Activated CD4-positive, alpha-beta memory T cell treated with anti-CD3 and anti-CD28 coated beads for 36 hours (primary cell): ENCODE measurements at places on chromosomes 1 and 21. TPM values are rescaled to one million over a fixed set of nuclear protein-coding genes. Genes with fewer than 3 reads are reported as not detected.

Gene ASCL5
- not detected for total RNA-seq

Gene CREG1
- total RNA-seq: 14.6 TPM

Gene OR2G6
- total RNA-seq: not detected

Gene SLC35F3
- total RNA-seq: 0.59 TPM

Gene ZC3H12A
- total RNA-seq: 40.8 TPM

Gene C4BPA
- total RNA-seq: not detected

Gene ZNF593OS
- not detected for total RNA-seq

Gene F13B
- not detected for total RNA-seq

GRCh38 chr1:94079080-94079940 is 41.6 kb downstream of the ABCA4 start:
- DNase-seq: no peak
- no peaks in the 10 kb centered on the region for H3K4me1 ChIP-seq
- H3K27ac ChIP-seq: no peak overlapping the region
- peaks cover 9% of the 10 kb centered on the region for H3K27me3 ChIP-seq

DNA sequence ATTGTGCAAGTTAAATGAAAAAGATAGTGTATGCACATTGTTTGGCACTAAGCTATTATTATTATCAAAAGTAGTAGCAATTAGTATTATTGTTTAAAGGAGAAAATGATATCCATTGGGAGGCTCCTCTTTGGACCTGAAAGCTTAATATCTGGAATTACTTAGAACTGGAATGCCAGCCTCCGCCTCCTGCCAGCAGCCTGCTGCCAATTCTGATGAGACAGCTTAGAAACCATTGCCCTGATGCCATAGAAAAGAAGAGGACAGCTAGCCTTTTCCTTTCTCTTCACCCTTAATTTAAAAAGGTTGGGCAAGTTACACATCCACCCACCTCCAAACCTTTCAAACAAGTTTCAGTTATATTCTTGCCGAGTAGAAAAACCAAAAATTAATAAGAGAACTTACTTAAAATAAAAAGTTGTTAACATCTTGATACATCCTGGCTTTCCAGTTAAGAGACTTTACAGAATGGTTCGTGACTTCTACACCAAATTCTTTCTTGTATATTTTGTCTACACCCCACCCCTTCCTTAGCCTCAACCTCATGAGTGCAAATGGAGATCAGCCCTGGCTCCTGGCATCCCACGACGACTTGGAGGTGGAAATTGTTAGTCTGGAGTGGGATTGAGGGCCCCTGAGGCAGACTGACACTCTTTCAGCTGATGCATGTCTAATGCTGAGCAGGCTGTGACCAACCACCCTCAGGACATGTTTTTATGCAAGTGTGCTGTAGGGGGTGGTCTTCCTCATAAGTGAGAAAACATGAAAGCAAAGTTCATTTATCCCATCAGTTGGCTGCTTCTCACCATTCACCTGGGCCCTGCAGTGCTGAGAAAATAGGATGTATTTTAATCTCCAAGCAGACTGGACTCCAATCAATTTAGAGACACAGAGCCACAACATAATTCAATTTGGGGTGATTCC is 120.6 kb downstream of the KCNJ15 start:
- no peaks in the 10 kb centered on the region for H3K36me3 ChIP-seq
- H3K27ac ChIP-seq: no peak overlapping the region
- no peak overlapping the region for H3K4me3 ChIP-seq

DNA sequence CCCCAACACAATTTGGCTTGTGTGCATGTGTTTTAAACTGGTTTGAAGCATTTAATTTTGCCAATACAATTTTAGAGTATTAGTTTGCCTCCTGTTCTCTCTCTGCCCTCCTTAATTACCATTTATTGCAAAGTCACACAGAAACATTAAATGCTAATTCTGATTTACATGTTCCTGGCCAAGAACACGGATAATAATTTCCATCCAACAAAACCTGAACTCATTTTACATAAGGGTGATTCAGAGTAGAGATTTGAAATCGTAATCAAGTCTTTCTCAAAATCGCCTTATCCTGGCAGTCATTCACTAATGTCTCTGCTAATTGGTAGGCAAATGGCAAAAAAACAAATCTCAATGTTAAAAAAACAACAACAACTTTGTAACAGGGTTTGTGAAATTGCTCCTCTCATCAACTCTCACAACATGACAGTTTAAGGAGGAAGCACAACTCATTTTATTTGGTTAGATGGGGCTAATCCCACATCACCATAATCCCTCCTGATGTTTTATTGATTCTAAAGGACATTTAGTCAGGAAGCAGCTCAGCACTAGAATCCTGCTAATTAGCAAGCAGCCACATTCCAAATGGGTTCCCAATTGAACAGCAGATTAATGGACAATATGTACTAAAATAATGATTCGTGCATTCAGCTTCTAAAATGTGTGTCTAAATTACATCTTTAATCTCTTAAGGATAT is 55.9 kb downstream of the C1orf87 start:
- no peaks in the 10 kb centered on the region for H3K36me3 ChIP-seq
- H3K27ac ChIP-seq: no peak overlapping the region
- DNase-seq: no peak
- no peaks in the 10 kb centered on the region for H3K4me1 ChIP-seq
- H3K4me3 ChIP-seq: no peak overlapping the region
- peaks cover 5% of the 10 kb centered on the region for H3K27me3 ChIP-seq

- no peak for DNase-seq
- peaks cover 49% of the 10 kb centered on the region for H3K4me1 ChIP-seq
- no peak overlapping the region for H3K4me3 ChIP-seq
- H3K36me3 ChIP-seq: peaks cover 29% of the 10 kb centered on the region
- no peaks in the 10 kb centered on the region for H3K27me3 ChIP-seq
Observed at GRCh38 chr1:160209321-160210046, 4.3 kb downstream of the PEA15 start.

DNA sequence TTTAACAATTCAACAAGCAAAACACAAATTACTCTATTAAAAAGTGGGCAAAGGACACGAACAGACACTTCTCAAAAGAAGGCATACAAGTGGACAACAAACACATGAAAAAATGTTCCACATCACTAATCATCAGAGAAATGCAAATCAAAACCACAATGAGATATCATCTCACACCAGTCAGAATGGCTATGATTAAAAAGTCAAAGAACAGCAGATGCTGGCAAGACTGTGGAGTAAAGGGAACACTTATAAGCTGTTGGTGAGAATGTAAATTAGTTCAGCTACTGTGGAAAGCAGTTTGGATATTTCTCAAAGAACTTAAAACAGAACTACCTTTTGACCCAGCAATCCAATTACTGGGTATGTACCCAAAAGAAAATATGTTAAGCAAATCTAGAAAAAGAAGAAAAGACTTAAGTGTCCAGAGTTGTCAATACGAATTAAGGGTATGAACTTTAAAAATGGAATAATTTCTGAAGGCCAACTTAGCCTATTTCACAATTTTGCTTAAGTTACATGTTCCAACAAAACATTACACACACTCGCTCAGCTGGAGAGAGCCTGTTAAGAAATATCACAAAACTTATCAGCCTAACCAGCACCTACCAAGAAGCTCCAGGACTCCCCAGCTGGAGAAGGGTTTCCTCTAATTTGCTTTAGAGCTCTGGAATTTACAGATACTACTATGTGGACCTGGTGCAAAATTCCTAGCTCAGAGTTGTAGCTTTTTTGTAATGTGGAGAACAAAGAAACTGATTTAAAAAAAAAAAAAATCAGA is 232.1 kb downstream of the DUSP10 start:
- H3K36me3 ChIP-seq: peaks cover 13% of the 10 kb centered on the region
- peaks cover 10% of the 10 kb centered on the region for H3K27me3 ChIP-seq
- no peak overlapping the region for H3K27ac ChIP-seq
- H3K4me3 ChIP-seq: no peak overlapping the region
- no peak for DNase-seq

DNA sequence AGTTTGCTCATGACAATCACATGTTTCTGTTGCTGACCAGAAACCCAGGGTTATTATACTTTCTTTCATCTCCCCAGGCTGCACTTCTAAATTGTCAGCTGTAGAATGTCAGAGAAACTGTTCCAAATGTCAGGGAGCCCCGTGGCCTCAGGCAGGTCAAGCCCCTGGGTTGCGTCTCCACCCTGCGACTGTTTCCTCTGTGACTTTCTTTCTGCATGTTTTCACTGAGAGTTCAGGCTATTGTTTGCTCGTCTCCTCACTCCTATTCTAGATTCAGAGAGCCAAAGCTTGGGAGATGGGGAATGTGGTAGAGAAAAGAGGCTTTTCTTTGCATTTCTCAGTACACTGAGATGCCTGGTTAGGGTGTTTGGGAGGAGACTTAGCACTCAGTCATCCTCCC is 97.4 kb downstream of the CENPF start:
- DNase-seq: no peak
- no peaks in the 10 kb centered on the region for H3K36me3 ChIP-seq
- no peak overlapping the region for H3K4me3 ChIP-seq
- peaks cover 1% of the 10 kb centered on the region for H3K27me3 ChIP-seq

DNA sequence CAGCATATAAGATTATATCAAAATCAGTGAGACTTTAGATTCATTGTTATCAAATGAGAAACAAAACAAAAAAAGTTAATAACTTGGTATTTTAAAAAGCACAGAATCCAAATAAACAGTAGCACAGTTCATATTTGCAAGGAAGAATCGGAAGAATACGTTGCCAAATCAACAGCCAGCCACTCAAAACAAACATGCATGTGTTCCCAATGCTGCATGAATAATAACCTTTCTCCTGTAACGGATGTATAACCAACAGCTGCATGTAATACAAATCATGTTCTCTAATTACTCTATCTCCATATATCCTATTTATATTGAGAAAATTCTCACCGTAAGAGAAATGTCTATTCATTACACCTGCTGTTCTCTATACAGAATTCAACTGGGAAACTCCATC is 98.9 kb upstream of the FOXD3 start:
- peaks cover 2% of the 10 kb centered on the region for H3K27me3 ChIP-seq
- no peak overlapping the region for H3K27ac ChIP-seq
- H3K4me1 ChIP-seq: no peaks in the 10 kb centered on the region
- no peak for DNase-seq

DNA sequence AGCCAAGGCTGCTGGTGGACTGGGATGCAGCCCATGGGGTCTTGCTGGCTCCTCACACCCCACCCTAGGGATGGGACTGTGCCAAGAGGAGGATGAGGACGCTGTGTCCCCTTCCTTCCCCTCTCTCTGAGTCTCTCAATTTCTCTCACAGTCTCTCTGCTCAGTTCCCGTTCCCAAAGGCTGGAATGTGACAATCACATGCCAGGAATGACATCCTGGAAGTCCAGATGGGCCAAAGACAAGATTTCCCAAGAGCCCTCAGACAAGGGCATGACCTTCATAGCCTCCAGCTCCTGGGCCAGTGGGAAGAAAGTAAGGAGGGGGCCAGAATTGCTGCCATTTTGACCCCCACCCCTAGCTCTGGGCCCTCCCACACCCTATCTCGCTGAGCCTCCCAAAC is 7.6 kb upstream of the CDCP2 start:
- no peak overlapping the region for H3K4me3 ChIP-seq
- no peak overlapping the region for H3K27ac ChIP-seq
- H3K4me1 ChIP-seq: no peaks in the 10 kb centered on the region
- no peak for DNase-seq

DNA sequence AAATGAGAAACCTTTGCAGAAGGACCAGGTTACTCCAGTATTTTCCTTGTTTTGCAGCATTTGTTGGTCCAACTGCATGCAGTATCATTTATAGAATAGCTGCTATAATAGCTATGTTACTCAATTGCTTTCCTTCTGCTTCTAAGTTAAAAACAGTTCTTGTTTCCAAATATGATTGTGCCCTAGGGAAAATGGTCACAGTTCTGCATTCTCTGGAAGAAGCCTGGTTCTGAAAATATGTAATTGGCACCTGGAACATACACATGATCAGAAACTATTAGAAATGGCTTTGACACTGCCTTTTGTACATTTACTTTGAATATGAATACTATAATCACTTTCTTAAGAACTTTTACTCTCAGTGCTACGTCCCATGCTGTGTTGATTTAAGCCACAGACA is 33.6 kb downstream of the HENMT1 start:
- H3K27me3 ChIP-seq: no peaks in the 10 kb centered on the region
- no peak overlapping the region for H3K27ac ChIP-seq
- H3K36me3 ChIP-seq: peaks cover 6% of the 10 kb centered on the region
- DNase-seq: no peak

DNA sequence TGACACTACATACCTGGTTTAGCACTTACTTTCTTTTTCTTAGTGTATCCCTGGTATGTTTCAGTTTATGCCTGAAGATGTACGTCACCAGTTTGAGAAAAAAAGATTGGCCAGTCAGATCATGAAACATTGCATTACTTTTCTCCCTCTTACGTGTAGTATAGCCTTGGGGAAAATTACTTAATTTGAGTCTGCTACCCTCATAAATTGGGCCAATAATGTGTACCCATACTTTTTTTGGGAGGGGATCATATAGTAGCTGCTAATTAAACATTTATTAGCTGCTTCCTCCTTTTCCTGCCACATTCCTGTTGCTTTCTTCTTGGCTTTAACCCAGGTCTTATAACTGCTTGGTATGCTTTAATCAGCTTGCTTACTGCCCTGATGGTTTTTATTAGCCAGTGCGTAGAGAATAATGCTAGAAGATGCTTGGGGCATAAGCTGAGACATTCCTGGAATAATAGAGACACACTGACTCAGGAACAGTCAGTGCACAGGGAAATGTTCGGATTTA is 32.1 kb downstream of the RABGAP1L start:
- peaks cover 35% of the 10 kb centered on the region for H3K4me1 ChIP-seq
- H3K4me3 ChIP-seq: no peak overlapping the region
- H3K36me3 ChIP-seq: peaks cover 5% of the 10 kb centered on the region
- H3K27me3 ChIP-seq: no peaks in the 10 kb centered on the region

GRCh38 chr1:42680055-42680454 is 2.2 kb upstream of the YBX1 start:
- H3K27ac ChIP-seq: no peak overlapping the region
- H3K36me3 ChIP-seq: peaks cover 29% of the 10 kb centered on the region
- H3K27me3 ChIP-seq: no peaks in the 10 kb centered on the region
- DNase-seq: no peak

- H3K4me1 ChIP-seq: peaks cover 43% of the 10 kb centered on the region
- peak overlapping the region; percentile 74 for H3K4me3 ChIP-seq
- H3K27ac ChIP-seq: no peak overlapping the region
- DNase-seq: no peak
Observed at GRCh38 chr1:147078606-147079399, 93.5 kb downstream of the PRKAB2 start.

DNA sequence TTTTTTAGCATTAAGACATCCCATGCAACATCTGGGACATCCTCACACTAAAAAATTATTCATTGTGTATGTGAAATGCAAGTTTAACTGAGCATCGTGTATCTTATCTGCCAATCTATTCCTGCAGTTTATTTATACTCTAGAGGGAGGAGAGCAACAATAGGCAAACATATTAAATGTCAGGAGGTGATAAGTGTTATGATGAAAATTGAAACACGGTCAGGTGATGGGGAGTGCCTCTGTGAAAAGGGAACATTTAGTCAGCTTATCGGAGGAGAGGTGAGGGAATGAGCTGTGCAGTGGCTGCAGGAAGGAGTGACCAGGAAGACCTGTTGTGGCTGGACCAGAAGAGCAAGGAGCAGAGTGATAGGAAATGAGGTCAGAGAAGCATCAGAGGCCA is 775 bp upstream of the EFCAB14 start:
- peak overlapping the region; percentile 66 for H3K27ac ChIP-seq
- peak; percentile 34 for DNase-seq
- peak overlapping the region; percentile 90 for H3K4me3 ChIP-seq

- H3K36me3 ChIP-seq: no peaks in the 10 kb centered on the region
- DNase-seq: no peak
- no peak overlapping the region for H3K27ac ChIP-seq
- H3K4me3 ChIP-seq: no peak overlapping the region
- no peaks in the 10 kb centered on the region for H3K4me1 ChIP-seq
- H3K27me3 ChIP-seq: peaks cover 1% of the 10 kb centered on the region
Observed at GRCh38 chr1:170306948-170307347, 161.2 kb downstream of the NTMT2 start.

- no peaks in the 10 kb centered on the region for H3K4me1 ChIP-seq
- H3K27ac ChIP-seq: no peak overlapping the region
- H3K36me3 ChIP-seq: no peaks in the 10 kb centered on the region
- H3K4me3 ChIP-seq: no peak overlapping the region
- peak; percentile 4 for DNase-seq
Observed at GRCh38 chr1:53349968-53350852, 22.3 kb upstream of the LRP8 start.
